ENCODE measurements at places on chromosomes 2 and 18.
A peak's percentile ranks its signal among the peaks of the same experiment; 100 is the strongest.

DNA sequence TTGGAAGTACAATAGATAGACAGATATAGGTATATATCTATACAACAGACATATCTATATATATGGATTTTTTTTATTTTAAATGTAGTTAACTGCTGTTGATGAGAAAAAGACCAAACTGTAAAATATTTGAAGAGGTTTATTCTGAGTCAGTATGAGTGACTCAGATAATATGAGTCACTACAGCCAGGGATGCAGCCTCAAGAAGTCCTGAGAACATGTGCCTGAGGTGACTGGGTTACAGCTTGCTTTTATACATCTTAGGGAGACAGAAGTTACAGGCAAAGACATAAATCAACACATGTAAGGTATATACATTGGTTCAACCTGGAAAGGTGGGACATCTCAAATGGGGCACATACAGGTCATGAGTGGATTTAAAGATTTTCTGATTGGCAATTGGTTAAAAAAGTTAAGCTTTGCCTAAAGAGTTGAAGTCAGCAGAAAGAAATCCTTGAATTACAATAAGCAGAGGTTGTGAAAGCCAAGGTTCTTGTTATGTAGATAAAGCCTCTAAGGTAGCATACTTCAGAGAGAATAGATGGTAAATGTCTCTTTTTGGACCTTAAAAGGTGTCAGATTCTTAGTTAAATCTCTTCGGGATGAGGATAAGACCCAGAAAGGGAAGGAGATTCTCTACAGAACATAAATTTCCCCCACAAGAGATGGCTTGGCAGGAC lies 149.9 kb downstream of the RBM43 start:
- no peak overlapping the region for H3K27ac ChIP-seq
- no peaks in the 10 kb centered on the region for H3K4me1 ChIP-seq
- no peaks in the 10 kb centered on the region for H3K27me3 ChIP-seq
- H3K4me3 ChIP-seq: no peak overlapping the region
- no peak for DNase-seq
- no peaks in the 10 kb centered on the region for H3K36me3 ChIP-seq

DNA sequence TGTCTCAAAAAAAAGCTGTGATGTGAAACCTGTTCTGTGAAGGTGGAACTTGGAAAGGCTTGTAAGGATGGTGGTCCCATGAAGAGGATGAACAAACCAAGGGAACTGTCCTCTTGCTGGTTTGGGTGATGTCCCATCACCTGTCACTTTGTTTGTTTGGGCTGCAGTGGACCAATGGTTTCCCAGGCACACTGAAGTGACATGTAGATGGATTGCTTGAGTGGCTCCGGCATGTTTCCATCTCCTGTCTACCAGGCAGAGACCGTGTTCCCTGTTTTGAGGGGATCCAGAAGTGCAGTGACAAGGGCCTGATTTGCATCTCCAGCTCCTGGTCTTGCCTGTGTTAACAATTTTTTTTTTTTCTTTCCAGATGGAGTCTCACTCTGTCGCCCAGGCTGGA lies 8.9 kb downstream of the NEDD4L start:
- H3K4me3 ChIP-seq: no peak overlapping the region
- peaks cover under 1% of the 10 kb centered on the region for H3K4me1 ChIP-seq
- H3K36me3 ChIP-seq: no peaks in the 10 kb centered on the region
- DNase-seq: no peak
- H3K27me3 ChIP-seq: no peaks in the 10 kb centered on the region

- no peaks in the 10 kb centered on the region for H3K27me3 ChIP-seq
- peaks cover 32% of the 10 kb centered on the region for H3K4me1 ChIP-seq
- H3K36me3 ChIP-seq: peaks cover 30% of the 10 kb centered on the region
- H3K27ac ChIP-seq: peak overlapping the region; percentile 74
- DNase-seq: peak; percentile 91
These were observed 212.0 kb downstream of the TNS1 start for GRCh38 chr2:217790681-217791392.

DNA sequence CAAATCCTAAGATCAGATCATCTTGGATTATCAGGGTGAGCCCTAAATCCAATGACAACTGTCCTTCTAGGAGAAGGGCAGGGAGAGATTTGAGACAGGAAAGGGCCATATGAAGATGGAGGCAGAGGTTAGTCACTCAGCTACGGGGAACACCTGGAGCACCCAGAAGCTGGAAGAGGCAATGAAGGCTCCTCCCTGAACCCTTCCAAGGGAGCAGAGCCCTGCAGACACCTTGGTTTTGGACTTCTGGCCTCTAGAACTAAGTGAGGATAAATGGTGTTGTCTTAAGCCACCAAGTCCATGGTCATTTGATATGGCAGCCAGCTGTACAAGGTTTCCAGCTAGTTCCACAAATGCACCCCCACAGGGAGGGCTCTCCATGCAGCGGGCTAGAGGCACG lies 6.9 kb upstream of the PTPN2 start:
- no peaks in the 10 kb centered on the region for H3K36me3 ChIP-seq
- DNase-seq: no peak
- H3K27ac ChIP-seq: no peak overlapping the region
- H3K4me1 ChIP-seq: no peaks in the 10 kb centered on the region
